Spinal cord (tissue), 10 donors: ENCODE measurements at places on chromosomes 12 and 14. TPM values are rescaled to one million over a fixed set of nuclear protein-coding genes. Genes with fewer than 3 reads are reported as not detected.

Gene OR10AD1
- polyA plus RNA-seq = 0.44 TPM

Gene KRT6C
- not detected for polyA plus RNA-seq

Gene MMP17
- 98.3 TPM for polyA plus RNA-seq

Gene PRH2
- polyA plus RNA-seq = not detected

Gene TSPAN8
- polyA plus RNA-seq = 1.2 TPM

Gene HAL
- polyA plus RNA-seq = 0.29 TPM

Gene RGS6
- polyA plus RNA-seq = 11.5 TPM

Gene PTPRO
- polyA plus RNA-seq = 54.8 TPM

Gene NR4A1
- 21.2 TPM for polyA plus RNA-seq
